ENCODE measurements at places on chromosomes 3 and 15.

DNA sequence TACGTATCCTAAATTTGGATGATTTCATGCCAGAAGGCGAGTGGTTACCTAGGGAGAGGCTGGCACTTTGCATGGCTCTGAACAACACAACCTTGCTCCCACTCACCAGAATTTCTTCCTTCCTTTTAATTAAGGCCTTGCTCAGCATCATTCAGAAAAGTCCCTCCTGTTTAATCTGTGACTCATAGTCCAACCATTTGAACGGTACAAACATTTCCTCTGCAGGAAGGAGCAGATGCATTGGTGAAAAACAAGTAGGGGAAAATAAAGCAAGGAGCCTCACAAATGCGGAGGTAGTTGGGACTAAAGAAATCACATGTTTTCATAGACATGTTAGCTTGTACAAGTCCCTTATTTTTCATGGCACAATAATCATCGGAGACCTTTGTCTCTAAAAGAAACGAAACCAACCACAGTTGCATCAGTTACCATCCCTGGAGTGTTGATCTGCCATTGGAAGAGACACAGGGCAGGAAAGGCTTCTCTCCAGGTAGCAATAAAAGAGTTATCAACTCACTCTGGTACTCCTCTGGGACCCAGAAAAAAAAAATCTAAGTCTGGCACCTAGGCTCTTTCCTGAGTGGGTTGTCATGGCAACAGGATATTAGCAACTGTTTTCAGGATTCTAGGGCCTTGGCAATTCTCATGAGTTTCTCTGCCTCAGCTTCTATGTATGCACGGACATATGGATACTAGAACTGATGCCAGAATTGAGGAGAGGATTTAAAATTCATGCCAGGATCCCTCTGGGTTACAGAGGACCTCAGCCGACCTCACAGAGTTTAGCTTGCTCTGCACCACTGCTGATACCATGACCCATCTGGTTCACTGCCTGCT is 255.4 kb upstream of the ARPP21 start:
- DNase-seq: no peak

GRCh38 chr3:20041197-20041780 is 1.0 kb downstream of the KAT2B start:
- DNase-seq: no peak

DNA sequence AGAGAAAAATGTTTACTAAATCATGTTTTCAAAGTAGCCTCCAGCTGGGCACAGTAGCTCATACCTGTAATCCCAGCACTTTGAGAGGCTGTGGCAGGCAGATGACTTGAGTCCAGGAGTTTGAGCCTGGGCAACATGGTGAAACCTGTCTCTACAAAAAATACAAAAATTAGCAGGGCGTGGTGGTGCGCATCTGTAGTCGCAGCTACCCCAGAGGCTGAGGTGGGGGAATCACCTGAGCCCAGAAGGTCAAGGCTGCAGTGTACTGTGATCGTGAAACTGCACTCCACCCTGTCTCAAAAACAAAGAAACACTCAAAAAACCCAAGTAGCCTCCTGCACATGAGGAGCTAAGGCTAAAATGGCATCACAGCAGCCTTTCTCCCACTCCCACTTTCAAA is 1.6 kb upstream of the PPIB start:
- DNase-seq: no peak

DNA sequence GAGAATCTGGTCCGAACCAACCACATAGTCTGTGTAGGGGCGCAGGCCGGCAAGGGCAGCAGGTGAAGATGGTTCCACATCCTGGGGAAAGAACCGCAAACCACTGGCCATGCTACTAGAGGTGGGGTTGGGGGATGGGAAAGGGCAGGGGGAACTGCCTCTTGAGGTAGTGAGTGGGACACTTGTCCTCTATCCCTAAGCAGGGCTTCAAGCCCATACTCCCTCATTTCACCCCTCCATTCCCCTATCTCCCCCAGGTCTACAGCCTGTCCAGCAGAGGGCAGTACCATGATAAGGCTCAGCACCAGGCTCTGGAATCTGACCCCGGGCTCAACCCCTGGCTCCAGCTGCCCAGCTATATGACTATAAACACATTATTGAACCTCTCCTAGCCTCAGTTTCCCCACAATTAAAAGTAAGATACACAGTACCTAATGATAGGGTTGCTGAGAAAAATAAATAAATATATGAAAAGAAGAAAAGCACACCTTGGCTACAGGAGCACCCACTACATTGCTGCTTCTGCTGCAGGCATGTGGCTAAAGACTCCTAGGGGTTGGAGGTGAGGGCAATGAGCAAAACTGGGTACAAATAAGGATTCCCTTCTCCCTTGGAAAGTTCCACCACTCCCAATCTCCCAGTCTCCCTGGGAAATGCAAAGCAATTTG is 6.3 kb downstream of the GORASP1 start:
- no peak for DNase-seq

GRCh38 chr3:109702252-109702651 is 364.9 kb upstream of the DPPA4 start:
- DNase-seq: no peak

GRCh38 chr15:57887825-57888224 is 177.7 kb downstream of the ALDH1A2 start:
- DNase-seq: no peak

- no peak for DNase-seq
Measured at GRCh38 chr3:148873270-148873927, 8.3 kb downstream of the CPA3 start.

- DNase-seq: no peak
Measured at GRCh38 chr3:45409921-45410320, 21.5 kb downstream of the LARS2 start.

GRCh38 chr15:23497710-23498111 is 50.7 kb upstream of the GOLGA6L2 start:
- DNase-seq: no peak

DNA sequence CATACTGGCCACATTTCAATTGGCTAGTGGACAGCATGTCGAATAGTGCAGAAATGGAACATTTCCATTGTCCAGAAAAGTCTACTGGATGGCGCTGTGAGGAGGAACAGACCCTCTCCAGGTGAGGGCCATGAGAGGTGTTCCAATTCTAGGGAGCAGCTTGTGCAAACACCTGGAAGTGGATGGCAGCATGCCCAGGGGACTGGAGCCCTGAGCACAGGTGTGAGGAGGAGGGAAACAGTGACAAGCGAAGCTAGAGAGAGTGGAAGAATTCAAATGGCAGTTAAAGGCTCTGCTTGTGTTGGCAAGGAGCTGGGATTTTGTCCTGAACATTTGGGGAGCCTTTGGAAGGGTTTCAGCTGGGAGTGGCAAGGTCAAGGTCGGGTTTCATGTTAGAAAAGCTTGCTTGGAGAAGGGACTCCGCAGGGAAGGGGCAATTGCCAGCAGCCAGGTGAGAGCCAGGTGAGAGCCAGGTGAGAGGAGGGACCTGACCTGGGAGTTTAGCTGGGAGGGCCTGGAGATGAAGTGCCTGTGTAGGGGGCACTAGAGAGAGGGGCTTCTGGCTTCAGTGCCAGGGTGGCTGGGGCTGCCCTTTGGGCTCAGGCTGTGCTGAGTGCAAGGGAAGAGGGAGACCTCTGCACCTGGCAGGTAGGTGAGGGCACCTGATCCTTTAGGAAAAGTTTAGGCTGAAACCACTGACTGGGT is 93.8 kb downstream of the LINGO1 start:
- no peak for DNase-seq

DNA sequence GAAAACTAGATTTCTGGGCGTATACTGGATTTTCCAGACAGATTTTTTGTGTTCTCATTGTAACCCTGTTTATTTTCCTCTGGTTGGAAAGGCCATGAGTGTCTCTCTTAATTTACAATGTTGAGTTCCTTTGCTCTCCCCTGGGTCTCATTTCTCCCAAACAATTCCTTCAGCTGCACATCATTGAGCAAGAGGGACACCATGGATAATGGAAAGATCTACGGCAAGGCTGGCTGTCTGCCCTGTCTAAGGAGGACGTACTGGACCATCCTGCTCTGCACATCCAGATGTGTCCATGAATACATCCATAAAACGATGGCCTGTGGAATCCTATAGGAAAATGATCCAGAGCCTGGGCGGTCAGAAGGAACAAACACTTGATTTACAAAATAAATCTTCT is 258.1 kb upstream of the MCTP2 start:
- DNase-seq: no peak

GRCh38 chr15:48644827-48645557 is 517 bp downstream of the FBN1 start:
- DNase-seq: no peak

- DNase-seq: peak; percentile 63
Measured at GRCh38 chr15:74202452-74203401, at the start of gene STRA6. TSS of gene STRA6 (minus strand) at chr15:74202787. CDS start at chr15:74202267, 520 bp downstream.

DNA sequence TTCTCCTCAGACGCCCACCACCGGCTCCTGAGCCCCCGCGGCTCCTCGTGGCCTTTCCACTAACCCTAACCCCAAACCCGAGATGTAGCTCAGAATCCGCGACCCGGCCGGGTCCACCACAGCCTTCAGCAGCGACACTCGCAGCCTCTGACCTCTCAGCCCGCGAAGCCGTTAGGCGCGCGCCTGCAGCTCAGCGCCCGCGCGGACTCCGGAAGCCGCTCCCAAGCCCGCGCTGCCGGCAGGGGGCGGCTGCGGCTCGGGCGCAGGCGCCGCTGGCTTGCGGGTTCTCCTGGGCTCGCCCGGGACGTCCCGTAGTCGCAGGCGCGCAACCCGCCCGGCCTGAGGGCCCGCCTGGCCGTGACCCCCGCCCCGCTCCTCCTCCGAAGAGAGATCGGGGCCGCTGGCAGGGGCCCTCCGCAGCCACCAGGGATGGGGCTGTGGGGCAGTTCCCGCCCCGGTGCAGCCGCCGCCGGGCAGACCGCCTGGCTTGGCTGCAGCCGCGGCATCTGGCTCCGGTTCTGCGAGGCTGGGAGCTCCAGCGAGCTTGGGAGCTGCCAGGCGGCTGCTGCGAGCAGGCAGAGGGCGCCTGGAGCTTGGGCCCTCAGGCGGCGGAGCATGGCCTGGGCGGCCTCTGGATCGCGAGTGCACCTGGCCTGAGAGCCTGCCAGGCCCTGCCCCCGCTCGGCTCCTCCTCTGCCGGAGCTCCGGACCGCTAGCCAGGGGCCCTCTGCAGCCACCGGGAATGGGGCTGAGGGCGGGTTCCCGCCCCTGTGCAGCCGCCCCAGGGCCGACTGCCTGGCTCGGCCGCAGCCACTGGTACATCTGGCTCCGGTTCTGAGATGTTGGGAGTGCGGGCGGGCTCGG is 120.7 kb downstream of the LMLN start:
- DNase-seq: no peak

GRCh38 chr15:63185206-63185605 is 4.2 kb upstream of the RAB8B start:
- DNase-seq: no peak

GRCh38 chr3:126245811-126246727 is 65.7 kb upstream of the ALDH1L1 start:
- DNase-seq: no peak

DNA sequence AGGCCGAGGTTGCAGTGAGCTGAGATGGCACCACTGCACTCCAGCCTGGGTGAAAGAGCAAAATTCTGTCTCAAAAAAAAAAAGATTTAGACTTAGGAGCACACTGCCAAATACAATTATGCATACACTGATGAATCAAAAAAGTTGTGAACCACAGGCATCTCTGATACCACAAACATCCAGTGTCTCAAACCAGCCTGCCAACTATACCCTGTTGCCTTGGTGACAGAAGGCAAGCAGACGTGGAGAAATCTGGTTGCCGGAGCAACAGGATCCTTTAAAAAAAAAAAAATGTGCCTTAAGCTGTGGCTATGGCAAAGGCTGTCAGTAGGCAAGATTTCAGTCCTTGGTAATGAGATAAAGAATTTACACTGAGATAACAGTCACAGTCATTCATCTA is 202.3 kb downstream of the NEK10 start:
- DNase-seq: no peak

- DNase-seq: no peak
Measured at GRCh38 chr15:78927077-78927790, 17.6 kb downstream of the CTSH start.

- no peak for DNase-seq
Measured at GRCh38 chr3:11545186-11545851, 98.4 kb downstream of the VGLL4 start.

- peak; percentile 22 for DNase-seq
Measured at GRCh38 chr15:42107473-42107872, 13.1 kb upstream of the PLA2G4D start.

- DNase-seq: no peak
Measured at GRCh38 chr15:90115783-90116182, 13.5 kb upstream of the IDH2 start.

DNA sequence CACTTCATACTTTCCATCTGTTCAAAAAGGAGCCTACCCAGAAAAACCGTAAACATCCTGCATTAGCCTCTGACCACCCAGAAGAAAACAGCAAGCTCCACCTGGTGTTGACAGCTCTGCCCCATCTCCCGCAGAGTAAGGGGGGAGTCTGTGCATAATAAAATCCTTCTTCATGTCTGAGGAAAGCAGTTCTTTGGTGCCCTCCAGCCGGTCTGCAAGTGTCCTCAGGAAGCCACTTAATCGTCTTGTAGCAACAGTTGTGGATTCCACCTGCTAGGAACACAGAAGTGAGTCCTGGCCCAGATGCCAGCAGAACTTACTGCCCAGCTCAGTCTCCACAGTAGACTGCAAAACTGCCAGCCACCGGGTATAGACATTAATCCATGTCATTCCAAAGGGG is 22.5 kb downstream of the RIOX2 start:
- DNase-seq: no peak

DNA sequence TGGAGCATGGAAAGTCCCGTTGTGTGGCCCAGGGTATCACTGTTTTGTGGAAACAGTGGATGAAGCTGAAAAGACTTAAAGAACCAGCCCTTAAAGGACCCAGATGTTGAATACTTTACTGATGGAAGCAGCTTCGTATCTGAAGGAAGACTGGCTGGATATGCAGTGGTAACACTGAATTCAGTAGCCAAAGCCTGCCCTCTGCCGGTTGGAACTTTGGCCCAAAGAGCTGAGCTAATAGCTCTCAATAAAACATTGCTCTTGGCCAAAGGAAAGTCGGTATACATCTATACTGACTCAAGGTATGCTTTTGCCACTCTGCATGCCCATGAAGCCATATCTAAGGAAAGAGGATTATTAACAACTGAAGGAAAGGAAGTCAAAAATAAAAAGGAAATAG is 885.4 kb downstream of the PDCD6IP start:
- no peak for DNase-seq

GRCh38 chr3:119236756-119237155 is 3.9 kb downstream of the B4GALT4 start:
- no peak for DNase-seq

- DNase-seq: peak; percentile 26
Measured at GRCh38 chr15:97470417-97470816, 490.1 kb upstream of the ARRDC4 start.

- DNase-seq: no peak
Measured at GRCh38 chr15:85495096-85495495, 114.7 kb downstream of the AKAP13 start.

- no peak for DNase-seq
Measured at GRCh38 chr3:56989977-56990640, 70.4 kb upstream of the SPATA12 start.

GRCh38 chr3:185983495-185984141 is 45.8 kb upstream of the TRA2B start:
- DNase-seq: no peak

GRCh38 chr15:35507932-35508638 is 37.9 kb downstream of the DPH6 start:
- no peak for DNase-seq

- no peak for DNase-seq
Measured at GRCh38 chr3:126945891-126946290, 37.0 kb upstream of the PLXNA1 start.

All from NCI-H1436 treated with DMSO at 0.1 percent for 48 hours (cell line).